WTC11 (cell line): ENCODE measurements at places on chromosomes 1 and 21.
A peak's percentile ranks its signal among the peaks of the same experiment; 100 is the strongest.

- no peak for DNase-seq
These were observed 163.2 kb downstream of the SNX7 start for GRCh38 chr1:98824736-98825135.

DNA sequence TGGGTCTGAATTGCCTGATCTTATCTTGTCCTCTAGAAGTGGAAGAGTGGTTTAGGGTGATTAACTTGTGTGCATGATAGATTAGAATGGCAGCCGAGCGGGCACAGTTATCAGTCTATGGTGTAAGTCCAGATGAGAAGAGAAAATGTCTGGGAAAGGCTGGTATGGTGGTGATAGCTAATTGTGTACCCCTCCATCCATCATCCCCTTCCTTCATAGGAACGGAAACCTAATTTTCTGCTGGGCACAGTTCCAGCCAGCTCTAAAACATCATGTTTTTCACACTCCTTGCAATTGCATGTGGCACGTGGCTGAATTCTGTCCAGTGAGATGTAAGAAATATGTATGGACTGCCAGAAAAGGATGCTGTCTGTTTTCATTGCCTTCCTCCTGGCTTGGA is 40.9 kb upstream of the ZP4 start:
- no peak for DNase-seq

DNA sequence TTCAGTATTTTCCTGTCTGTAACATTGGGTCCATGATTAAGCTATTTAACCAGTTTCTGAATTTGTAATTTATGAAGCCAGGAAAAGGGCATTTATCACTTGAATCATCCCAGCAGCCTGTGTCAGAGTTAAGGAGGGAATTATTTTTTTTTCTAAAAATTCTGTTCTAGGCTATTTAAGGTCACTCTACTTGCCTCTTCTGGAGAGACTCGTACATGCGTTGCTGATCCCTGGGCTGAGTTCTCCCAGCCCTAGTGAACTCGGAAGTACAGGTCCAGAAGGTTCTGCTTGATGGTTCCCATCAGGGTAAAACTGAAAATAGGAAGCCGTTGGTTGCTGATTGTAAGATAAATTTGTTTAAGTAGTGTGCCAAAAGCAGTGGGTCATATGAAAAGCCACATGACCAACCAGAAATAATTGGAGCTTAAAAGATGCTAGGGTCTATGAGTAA is 90.7 kb downstream of the GPR88 start:
- DNase-seq = no peak

GRCh38 chr1:85394130-85394529 is 70.8 kb downstream of the DDAH1 start:
- no peak for DNase-seq

GRCh38 chr1:110070671-110071242 is at the start of gene ALX3:
Gene ALX3, minus strand, starts transcription at chr1:110070672. Its CDS starts 60 bp downstream, at chr1:110070612.
- DNase-seq = peak; percentile 47

DNA sequence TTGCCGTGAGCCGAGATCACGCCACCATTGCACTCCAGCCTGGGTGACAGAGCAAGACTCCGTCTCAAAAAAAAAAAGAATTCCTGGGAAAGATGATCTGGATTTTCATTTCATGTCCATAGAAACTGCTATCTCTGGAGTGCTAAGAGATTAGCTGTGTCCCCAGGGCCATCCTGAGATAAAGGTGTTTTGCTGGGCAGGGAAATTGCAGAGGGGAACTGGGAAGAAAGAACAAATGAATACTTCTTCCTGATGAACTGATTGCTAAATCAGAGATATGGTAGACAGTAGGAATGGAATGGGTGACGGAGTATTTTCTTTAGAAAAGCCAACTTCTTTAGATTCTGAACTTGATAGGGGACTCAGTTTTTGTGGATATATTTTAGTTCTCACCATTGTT is 19.2 kb downstream of the SNRPE start:
- no peak for DNase-seq

DNA sequence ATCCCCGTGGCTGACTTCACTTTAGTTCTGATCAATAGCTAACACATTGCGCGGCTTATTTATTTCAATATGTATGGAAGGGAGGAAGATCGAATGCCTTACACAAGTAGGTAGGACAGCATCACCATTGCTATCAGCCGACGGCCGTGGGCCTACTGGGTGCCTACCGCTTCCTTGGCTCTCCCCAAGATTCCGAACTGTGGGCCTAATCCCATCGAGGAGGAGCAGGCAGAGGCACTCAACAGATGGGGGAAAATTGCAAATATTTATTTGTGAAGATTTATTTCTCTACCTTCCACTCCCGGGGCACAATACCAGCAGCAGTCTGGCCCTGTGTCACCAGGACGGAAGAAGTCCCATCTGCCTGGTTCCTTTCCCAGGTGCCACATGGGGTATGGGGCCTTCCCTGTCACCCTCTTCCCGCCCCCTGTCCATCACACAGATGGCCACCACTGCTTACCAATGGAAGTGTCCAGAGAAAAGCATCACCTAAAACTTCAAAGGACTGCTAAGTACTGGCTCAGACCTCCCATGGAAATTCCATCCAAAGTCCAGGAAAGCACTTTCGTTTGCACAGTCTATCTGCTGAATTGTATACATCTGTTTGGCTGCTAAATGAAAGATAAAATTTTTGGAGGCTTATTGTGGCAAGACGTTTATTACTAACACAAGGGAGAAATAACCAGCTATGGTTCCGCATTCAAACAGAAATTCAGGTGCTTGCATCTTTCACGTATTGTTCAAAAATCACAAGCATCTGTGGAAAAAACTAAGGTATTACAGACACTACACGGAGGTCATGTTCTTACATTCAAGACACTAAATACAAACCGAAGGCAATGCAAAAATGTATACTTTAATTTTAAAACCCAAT is 11.8 kb downstream of the AGT start:
- no peak for DNase-seq

DNA sequence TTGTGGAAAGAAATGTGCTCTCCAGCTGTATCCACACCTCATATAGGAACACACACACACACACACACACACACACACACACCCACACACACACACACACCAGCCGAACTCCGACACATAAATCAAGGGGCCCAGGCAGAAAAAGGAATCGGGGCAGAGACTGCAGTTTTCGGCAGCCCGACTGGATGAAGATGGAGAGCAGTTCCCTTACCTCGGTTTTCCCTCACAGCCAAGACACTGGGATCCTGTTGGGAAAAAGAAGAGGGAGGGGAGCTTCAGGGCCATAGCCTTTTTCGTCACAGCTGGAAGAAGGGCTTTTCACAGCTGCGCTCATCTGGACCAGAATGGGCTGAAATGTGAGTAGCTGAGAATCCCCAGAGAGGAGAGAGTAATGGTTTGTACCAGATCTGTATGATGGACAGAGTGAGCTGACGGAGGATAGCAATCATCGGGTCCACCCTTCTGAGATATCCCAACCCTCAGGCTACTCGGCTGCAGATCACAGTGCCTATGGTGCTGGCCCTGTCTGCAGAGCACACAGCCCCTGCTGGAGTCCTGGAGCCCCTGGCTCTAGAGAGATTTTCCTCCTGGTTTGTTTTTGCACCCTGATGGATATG is 37.7 kb downstream of the PIK3C2B start:
- no peak for DNase-seq

- DNase-seq = peak; percentile 63
These were observed 39.1 kb downstream of the CLSTN1 start for GRCh38 chr1:9784508-9785133.

DNA sequence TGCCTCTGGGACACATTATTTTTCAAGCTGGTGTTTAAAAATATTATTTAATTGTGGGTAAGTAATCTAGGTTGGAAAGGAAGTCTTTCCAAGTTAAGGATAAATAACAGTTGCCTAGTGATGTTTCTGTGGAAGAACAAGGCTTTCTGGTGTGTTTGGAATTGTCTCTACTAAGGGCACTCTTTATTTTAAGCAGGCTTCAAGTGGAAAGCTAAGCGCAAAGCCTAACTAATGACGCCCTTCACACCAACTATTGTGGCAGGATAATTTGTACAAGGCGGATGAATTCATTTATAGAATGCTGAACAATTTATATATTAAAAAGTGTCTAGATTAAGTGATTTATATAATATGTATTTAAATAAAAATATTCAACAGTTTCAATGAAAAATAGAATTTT is 25.1 kb upstream of the RWDD3 start:
- DNase-seq = no peak

DNA sequence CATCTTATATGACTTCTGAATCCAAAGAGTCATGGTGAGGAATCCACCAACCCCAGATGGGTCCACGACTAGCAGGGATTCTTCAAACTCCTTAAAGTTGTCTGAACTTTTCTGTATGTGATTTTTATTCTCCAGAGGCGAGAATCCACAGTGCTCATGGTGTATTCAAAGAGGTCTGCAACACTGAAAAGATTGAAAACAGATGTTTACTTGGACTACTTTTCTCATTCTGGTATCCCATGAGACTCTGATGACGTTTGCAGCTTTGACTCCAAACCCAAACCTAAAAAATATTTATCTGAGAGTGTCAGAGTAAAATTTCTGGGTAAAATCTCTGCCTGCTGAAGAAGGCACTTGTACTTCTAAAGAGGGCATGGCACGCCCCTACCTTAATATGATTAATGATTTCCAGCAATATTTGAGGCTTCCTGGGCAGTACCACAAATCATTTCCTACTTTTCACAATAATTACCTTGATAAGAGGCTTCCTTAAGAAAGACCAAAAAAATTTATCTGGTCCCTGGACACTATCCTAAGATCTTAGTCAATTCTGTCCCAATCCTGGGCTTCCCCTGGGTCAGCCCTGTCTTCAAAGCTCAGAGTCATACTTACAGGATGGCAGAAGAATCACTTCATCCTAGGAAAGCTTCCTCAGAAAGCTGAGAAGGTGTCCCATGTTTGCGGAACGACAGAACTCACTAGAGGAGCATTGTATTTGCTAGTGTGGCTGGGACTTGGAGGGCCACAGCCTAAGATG is 76.5 kb upstream of the MAP10 start:
- no peak for DNase-seq

GRCh38 chr1:9573723-9574122 is 15.0 kb upstream of the TMEM201 start:
- no peak for DNase-seq

DNA sequence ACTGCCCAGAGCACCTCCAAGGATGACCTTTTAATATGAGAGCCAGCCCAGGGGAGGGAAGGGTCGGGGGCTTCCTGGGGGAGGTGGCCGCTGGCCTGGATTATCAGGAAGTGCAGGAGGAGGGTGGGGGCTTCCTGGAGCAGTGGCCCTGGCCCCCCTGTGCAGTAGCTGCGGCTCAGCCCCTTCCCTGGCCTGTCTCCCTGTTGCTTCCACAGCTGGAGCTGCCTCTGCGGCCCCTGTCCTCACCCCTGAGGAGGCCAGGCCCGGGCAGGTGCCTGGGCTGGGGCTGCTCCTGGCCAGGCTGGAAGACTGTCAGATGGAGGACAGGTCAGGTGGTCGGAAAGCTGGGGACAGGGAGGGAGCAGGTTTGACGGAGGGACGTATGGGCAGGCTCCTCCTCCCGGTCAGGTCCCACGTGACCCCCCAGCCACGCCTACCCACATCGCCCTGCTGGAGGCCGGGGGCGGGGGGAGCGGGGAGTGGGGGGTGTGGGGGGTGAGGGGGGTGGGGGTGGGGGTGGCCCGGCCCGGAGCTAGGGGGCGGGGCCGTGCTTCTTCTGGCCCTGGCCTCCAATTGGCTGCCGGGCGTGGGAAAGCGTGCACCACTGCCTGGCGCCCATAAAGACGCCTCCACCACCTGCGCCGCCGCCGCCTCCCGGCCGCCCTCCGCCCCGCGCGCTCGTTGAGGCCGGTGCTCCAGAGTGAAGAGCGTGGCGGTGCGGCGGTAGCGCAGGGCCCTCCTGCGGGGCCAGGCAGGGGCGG is 10.2 kb upstream of the TNFRSF14 start:
- peak; percentile 93 for DNase-seq

GRCh38 chr1:79773385-79773784 is 766.9 kb upstream of the ADGRL4 start:
- no peak for DNase-seq

- no peak for DNase-seq
These were observed 159.9 kb upstream of the NR5A2 start for GRCh38 chr1:199867601-199868000.

- no peak for DNase-seq
These were observed 16.9 kb downstream of the CAPZB start for GRCh38 chr1:19468397-19468956.

DNA sequence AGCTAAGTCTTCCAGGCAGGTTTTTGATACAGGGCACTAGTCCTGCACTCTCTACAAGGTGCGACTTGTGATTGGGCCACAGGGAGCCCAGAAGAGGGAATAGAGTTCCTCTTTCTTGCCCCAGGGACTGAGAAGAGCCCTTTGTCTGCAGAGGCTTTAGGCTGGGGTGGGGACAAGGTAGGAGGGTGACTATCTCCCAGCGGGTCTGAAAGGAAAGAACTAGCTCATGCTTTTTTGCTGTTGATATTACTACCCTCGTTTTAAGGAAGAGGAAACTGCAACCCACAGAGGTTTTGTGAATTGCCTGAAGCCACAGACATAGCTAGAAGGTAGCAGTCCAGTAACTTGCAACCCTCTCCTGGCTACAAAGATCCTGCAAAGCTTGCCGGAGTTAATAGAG is 615.2 kb downstream of the MATN1 start:
- DNase-seq = no peak

DNA sequence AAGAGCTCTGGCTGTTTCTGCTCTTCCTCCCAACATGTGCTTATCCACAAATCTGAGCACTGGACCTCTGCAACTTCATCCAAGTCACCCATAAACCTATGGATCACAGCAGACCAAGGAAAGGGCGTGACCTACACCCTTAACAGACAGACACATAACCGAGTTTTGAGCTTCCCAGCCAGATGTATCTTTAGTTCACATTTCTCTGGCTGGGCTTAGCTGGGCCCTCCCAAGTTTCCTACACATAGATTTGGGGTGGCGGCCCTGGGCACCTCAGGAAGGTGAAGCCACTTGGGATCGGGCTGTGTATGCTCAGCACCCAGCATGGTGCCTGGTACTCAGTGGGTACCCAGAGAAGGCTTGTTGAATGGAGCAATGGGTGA is 26.4 kb downstream of the FAAH start:
- no peak for DNase-seq

- no peak for DNase-seq
These were observed 42.2 kb upstream of the WASF2 start for GRCh38 chr1:27531959-27532685.

DNA sequence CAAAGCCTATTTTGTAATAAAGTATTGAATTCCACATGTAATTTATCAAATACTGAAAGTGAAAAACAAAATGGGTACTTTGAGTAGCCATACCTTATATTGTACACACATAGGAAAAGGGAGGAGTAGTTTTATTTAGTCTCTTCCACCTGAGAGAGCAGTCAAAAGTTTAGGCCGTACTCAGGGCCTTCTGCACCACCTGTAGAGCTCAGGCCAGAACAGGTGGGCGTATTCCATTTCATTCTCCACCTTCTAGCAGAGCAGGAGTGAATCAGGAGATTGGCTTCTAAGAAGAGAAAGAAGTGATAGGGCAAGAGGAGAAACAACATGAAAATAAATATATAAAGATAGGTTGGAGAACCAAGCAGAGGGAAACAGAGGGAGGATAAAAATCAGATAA is 44.0 kb downstream of the TRAF5 start:
- no peak for DNase-seq
